ENCODE measurements at places on chromosomes 6 and 20. TPM values are rescaled to one million over a fixed set of nuclear protein-coding genes. Genes with fewer than 3 reads are reported as not detected.

GRCh38 chr6:34093854-34094430 lies 51.9 kb downstream of the GRM4 start:
- no peaks in the 10 kb centered on the region for H3K4me1 ChIP-seq
- H3K36me3 ChIP-seq: no peaks in the 10 kb centered on the region
- DNase-seq: no peak
- H3K4me3 ChIP-seq: no peak overlapping the region
- peaks cover 23% of the 10 kb centered on the region for H3K27me3 ChIP-seq
- H3K27ac ChIP-seq: no peak overlapping the region

Gene SESN1
- 23.9 TPM for total RNA-seq

Gene TEAD3
- 43.4 TPM for total RNA-seq

Gene BPIFB4
- not detected for total RNA-seq

GRCh38 chr20:53346335-53346648 lies 247.3 kb downstream of the ZNF217 start:
- DNase-seq: no peak
- no peak overlapping the region for H3K4me3 ChIP-seq
- no peak overlapping the region for H3K27ac ChIP-seq
- peaks cover 3% of the 10 kb centered on the region for H3K4me1 ChIP-seq
- H3K36me3 ChIP-seq: no peaks in the 10 kb centered on the region

- H3K4me1 ChIP-seq: peaks cover 13% of the 10 kb centered on the region
- no peak for DNase-seq
- H3K36me3 ChIP-seq: peaks cover 33% of the 10 kb centered on the region
- H3K27ac ChIP-seq: no peak overlapping the region
- H3K27me3 ChIP-seq: no peaks in the 10 kb centered on the region
Measured at GRCh38 chr6:148064406-148065134, 278.1 kb upstream of the SASH1 start.

Gene FOXO3
- total RNA-seq: 47.6 TPM

Measured in progenitor cell of endocrine pancreas (in vitro differentiated cells).